ENCODE measurements at places on chromosomes 6 and 20.
A peak's percentile ranks its signal among the peaks of the same experiment; 100 is the strongest.

- no peak for DNase-seq
These were observed 2.7 kb downstream of the SDCBP2 start for GRCh38 chr20:1326031-1326930.

- DNase-seq, result no peak
These were observed 235 bp downstream of the MAP7 start for GRCh38 chr6:136550045-136550329.

DNA sequence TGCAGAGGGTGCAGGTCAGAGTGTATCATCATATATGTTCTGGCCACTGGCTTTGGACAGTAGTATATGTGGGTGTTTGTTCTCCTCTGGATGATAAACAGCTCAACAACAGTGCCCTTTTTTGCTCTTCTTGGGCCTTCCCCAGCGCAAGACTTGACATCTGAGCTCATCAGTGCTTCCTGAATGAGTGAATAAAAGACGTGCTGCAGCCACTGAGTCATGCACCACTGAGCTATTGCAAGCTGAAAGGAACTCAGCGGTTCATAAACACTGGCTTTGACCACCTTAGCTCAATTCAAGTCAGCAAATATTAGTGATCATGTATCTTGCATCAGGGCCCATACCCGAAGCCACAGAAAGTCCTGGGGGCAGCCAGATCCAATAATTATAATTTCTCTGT, 105.3 kb upstream of the KCNG1 start:
- DNase-seq, result peak; percentile 70

- DNase-seq, result peak; percentile 87
These were observed 277.0 kb downstream of the CDKAL1 start for GRCh38 chr6:20811109-20811761.

- no peak for DNase-seq
These were observed 811 bp upstream of the RSPO4 start for GRCh38 chr20:1002682-1003561.

DNA sequence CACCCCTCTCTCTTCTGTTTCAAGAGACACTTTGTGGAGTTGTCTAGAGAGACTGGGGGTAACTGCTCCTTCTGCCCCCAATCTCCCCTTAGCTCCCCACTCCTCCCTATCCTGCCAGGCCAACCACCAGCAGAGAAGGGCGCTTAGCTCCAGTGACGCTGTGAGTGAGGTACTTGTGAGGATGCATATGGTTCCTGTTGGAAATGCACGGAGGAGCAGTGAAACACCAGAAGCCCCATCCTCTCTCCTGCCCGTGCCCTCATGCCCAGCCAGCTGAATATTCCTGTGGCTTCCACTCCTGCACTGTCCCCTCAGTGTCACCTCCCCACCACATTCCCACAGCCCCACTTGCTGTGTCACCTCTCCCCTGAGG, 11.9 kb downstream of the NT5E start:
- no peak for DNase-seq

DNA sequence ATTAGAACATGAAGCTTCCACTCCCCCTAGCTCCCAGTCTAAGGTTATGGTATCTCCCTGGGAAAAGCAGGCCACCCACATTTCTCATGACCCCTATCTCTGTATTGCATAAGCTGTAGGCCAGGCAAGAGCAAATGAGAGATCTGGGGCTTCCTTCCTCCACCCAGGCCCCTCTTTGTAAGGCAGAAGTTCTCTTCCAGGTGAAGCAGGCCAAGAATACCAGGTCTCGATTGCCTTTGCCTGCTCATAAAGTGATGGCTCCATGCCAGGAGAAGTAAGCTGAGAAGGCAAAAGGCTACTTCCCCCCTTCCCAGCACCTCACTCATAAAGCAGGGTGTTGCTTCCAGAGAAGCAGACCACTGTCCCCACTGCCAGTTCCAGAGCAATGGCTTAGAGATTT, 144.1 kb upstream of the KCNK16 start:
- no peak for DNase-seq

DNA sequence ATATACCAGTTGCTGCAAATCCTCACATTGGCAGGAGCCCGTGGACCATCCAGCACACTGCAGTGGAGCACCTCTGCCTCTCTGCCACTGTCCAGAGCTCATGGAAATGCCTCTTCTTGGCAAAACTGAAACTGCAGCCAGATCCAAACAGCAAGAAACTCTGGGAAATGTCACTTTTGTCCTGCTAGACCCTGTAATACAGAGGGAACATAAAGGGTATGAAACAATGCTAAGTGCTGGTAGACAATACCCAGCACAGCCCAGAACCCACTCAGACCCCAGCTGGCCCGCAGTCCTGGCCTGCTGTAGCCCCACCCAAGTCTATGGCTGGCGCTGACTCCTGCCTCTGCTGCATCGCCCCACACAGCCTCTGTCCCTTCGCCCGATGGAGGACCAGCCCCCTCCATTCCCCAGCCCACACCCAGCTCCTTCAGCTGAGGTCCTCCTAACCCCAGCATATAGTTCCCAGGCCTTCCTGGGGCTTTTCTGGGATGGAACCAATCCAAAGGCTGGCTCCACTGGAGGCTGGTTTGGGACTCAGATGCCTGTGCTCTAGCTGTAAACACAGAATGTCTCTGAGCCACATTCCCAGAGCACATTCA, 242.5 kb downstream of the LRFN2 start:
- no peak for DNase-seq

DNA sequence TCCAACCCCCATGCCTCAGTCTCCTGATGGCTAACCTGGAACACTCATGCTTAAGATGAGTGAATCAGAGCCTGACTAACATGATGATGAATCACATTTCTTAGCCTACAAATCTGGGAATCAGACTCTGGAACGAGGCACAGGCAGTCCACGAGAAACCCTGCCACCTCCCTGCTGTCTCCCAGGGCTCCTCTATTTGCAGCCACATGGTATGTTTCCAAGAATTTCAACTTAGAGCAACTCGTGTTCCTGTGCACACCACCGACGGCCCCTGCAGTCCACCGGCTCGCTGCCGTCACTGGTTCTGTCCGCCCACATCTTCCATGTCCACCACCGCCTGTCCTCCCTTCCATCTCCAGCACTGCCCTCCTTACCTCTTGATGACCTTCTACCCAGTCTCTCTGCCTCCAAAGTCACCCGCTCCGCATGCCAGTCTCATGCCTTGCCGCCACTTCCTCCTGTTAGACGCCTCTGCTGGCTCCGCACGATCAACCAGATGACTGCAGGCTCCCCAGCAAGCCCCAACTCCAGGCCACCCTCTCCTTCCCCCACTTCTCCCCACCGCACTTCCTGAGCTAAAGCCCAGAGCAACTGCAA, 87.6 kb downstream of the AGPAT4 start:
- DNase-seq, result no peak

DNA sequence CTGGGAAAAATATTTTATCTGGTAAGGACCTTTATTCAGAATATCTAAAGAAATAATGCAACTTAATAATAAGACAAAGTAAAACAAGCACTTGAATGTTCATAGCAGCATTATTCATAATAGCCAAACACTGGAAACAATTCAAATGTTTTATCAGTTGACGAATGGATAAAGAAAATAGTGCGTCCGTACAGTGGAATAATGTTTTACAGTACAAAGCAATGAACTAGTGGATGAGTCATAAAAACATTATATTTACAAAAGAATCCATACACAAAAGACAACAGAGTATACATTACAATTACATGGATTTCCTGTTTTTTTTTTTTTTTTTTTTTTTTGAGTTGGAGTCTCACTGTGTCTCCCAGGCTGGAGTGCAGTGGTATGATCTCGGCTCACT, 12.7 kb downstream of the SMAP1 start:
- no peak for DNase-seq

DNA sequence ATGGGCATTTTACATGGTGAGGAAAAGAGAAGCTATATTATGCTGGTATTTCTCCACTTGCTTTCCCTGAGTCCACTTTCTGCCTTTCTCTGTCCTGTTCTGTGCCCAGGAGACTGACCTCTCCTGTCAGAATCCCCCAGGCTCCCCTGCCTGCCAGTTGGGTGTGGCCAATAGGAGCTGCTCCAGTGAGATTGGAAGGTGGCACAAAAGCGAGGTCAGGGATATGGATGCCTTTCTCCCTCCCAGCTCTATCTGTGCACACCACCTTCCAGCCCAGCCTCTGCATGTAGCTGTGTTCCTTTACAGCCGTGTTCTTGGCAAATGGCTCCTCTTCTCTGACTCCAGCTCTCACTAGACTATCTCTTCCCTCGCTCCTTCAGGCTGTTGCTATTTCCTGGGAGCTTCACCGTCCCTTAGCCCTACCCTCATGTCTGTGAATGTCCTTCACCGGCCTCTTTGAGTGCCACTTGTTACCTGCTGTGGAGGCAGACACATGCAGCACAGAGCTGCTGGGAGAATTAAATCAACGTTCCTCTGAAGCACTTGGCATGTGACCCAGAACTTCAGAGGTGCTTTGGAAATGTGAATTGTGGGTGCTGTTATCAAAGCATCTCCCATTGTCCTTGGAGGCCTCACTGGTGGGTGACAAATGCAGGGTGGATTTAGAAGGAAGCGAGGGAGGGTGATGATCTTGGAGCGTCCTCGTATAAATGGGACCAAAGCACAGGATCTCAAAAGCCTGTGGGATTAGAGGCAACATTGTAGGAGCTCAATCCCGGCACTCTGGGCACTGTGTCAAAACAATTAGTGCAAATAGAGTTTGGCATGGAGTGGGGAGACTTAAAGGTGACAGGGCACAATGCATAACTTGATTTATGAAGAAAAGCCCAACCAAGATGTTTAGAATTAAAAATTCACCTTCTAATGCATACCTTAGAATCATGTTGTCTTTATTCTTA, 28.9 kb upstream of the RALGAPA2 start:
- DNase-seq, result no peak

DNA sequence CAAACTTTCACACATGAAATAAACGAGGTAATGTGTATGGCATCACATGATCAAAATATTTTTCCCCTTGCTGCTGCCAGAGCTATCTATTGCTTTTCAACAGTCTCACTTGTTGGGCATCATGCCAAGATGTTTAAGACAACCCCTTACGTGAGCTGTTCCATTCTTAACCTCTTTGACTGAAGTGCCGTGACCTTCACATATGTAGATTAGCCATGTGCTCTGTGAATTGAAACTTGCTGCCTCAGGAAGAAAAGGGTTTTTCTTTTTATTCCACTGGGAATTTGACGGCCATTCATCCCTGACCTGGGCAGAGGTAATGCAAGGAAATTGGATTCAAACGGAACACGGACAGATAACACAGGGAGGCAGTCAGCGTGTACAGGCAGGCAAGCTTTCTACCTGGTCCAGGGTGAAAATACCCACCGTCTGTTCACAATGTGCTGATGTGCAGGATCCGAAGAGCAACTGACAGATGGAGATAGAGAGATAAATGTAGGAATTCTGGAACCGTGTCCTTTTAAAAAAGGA, 14.2 kb downstream of the ARID1B start:
- no peak for DNase-seq

DNA sequence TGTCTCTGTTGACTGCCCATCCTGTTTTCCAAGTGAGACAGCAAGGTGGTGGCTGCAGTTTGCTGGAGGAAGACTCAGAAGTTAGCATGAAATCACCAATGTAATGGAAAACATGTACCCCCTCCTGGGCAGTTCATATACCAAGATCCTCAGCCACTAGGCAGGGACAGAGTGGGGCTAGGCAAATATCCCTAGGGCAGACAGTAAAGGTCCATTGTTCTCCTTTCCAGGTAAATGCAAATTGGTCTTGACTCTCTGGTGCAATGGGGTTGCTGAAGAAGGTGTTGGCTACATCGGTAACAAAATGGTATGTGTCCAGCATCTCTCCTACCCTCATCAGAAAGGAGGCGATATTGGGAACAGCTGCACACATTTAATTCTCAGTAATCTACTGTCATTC, 233.6 kb upstream of the SOX4 start:
- DNase-seq, result no peak

DNA sequence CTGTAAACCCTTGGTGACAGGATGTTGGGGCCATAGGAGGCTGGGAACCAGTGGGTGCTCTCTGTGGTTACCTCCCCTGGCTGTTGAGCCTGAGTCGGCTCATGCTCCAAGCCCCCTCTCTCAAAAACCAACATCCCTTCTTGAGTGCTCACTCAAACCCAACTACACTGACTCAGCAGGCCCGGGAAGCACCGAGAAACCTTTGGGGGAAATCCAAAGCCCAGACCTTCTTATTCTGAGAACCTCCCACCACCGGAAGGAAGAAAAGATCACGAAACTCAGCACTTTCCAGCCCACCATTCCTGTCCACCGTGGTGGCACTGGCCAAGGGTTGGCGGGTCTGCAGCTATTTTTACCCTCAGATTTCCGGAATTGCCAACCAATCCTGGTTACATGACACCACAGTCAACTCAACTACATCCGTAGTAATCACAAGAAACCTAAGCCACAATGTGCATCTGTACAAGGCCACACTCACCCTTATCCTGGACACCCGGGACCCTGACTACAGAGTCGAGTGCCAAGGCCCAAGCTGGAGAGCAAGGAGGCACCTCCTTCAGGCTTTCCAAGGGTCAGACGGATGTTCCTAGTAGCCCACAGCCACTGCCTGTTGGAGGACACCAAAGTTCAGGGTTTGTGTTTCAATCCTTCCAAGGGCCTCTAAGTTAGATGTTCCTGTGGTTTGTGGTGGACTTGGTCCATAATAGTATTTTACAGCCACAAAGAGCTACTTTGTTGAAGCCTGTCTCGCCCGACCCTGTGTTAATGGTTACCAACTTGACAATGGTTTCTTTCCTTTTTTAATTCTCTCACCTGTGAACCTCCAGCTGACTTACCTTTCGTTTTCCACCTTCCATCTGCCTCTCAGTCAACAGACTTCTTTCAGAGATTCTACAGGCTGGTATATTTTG, 317.0 kb downstream of the CDC5L start:
- no peak for DNase-seq

DNA sequence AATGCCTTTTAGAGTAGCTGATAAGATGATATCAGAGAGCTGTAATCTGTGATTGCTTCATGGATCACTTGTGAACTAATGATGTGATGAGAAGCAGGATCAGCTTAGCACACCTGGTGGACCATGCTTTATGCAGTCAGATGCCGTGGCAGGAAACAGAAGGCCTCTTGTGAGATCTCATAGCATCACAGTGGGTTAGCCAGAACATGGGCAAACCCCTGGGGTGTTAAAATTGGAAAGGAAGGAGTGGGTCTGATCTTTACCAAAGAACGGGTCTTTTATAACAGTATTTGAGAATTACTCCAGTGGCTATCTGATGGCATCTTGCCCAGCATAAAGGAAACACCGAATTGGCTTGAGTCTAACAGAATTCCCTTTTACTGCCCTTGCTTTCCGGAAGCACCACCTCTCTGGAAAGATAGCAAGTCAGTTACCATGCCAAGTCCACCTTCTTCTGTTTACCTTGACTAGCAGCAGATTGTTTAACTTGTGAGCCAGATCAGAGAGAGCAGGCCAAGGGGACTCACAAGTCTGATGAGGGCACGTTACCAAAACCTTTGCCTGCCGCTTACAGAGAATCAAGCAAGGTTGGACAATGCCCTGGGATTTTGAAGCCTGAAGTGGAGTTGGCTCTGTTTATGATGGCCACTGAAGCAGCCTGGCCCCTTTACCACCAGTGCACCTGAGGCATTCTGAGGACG, 20.9 kb upstream of the SRF start:
- no peak for DNase-seq

- DNase-seq, result no peak
These were observed 50.7 kb downstream of the BMP2 start for GRCh38 chr20:6818033-6818808.

All from PC-9 (cell line).